ENCODE measurements at places on chromosomes 2 and 18. TPM values are rescaled to one million over a fixed set of nuclear protein-coding genes. Genes with fewer than 3 reads are reported as not detected.

Gene SKOR2
- not detected for total RNA-seq

Gene ERBB4
- total RNA-seq, result not detected

Gene CXCR1
- total RNA-seq, result 3.0 TPM

Gene TRIM43
- total RNA-seq, result 0.43 TPM
